ENCODE measurements at places on chromosomes 12 and 14.
A peak's percentile ranks its signal among the peaks of the same experiment; 100 is the strongest.

DNA sequence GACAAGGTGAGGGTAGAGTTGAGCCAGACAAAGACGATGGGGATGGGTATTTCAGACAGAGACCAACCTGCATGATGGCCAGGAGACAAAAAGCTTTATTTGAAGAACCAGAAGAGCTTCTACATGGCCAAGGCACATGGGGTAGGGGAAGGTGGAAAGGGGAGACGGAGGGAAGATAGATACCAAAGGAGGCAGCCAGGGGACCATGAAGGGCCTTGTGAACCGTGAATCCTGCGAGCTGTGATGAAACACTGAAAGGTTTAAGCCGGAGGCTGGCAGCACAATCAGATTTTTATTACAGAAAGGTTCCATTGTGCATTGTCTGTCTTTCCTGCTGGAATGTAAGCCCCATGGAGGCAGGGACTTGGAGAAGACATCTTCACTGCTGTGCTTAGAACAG, 72.4 kb downstream of the PLXNC1 start:
- peak; percentile 13 for DNase-seq

DNA sequence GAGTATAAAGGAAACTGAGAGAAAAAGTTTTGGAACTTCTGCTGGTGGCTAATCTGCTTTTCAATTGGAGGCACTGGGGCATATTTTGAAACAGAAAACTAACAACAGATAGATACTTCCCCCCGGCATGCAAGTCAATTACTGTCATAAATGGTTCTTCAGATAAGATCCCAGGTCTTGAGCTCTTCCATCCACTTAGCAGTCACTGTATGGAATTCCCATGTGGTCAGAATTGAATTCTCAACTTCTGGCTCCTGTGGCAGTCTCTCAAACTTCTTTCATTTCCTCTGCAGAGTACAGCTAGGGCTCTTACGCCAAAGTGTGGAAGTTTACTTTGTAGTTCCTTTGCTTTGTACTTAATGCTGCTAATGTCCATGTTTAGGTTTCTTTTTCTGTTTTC, 452.2 kb downstream of the IPO8 start:
- DNase-seq: no peak

DNA sequence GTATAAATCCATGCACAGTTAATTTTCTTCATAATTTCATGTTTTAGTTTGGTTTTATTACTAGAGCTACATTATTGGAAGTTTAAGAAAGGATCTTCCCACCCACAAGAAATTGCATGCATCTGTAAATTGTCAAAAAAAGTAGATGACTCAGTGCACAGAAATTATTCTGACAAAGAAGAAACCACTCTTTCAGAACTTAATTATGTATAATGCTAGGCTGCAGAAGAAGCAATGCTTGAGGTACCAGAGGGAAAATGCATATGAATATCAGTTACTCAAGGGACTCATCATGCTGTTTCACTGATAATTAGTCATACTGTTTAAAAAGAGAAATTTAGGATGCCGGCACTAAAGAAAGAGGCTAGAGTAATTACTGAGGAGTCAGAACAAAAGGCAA, 147.0 kb downstream of the SLC16A7 start:
- no peak for DNase-seq

GRCh38 chr12:2803635-2804392, 8.7 kb upstream of the ITFG2 start:
- no peak for DNase-seq

DNA sequence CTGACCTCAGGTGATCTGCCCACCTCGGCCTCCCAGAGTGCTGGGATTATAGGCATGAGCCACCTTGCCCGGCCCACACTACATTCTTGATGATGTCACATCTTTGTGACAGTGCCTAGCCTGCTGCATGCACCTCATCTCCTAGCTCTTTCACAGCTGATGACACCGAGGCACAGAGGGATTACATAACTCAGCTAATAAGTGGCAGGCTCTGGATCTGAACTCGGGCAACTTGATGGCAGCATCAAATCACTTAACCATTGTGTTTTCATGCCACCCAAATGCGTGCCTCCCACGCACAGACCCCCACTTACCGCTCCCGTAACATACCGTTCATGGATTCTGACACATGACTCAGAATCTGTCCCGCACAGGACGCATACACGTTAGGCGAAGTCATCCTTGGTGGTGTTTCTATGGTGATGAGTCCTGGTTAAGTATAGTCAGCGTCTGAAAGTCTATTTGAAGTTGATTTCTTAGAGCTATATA, 7.4 kb downstream of the TMEM120B start:
- DNase-seq: no peak

DNA sequence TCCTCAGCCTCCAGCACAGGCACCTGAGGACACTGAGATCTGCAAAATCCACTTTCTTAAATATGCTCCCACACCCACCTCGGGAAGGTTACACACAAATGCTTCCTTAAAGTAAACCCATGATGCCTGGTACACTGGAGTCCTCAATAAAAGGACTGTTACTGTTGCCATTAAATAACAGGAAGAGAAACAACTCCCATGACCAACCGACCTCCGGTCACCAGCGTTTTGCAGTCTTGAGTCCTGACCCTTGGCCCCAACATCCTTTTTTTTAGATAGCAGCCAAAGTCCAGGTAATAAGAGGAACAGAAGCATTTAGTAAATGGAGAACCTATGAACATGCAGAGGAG, 42.4 kb downstream of the ITPK1 start:
- DNase-seq: no peak

- DNase-seq: no peak
These were observed 62.2 kb downstream of the TECPR2 start for GRCh38 chr14:102424923-102425322.

DNA sequence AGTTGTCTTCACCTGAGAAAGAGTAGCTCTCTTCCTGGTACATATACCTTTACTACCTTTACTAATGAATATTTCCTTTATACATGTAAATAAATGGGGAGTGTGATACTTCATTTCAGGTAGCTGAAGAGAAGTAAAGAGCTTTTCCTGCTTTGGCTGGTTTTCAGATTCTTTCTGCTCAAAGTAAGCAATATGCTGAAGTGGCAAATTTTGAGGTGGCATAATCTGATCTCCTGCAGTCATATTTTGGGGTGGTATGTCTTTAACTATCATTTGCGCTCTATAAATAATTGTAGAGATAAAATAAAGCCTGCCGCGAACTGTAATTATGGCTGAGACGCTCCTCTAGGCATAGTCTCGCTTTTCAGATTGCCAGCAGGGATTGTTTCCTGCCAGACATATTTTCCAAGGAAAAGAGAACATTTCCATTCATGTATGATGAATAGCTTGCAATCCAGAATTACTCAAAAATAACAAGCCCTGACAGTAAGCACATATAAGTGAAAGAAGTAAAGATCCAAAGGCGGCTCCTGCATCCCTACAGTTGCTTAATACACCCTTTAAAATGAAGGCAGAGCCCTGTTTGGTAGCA, 200.7 kb downstream of the C12orf50 start:
- DNase-seq: no peak

DNA sequence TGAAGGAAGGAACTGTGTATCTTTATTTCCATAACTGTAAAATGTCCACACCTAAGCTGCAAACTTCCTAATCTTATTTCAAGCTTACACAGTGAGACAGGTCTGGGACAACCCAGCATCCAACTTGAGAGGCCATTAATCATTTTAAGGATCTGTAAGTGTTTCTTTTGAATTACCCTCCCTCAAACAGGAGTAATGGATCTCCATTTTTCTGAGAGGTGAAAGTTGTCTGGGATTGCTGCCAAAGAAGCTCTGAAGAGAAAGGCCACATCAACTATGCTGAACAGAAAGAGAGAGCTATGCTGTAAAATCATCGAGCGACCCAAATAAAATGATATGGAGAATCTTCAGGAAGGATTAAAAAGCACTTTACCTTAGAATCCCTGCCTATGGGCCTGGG, 131.7 kb upstream of the CPNE8 start:
- no peak for DNase-seq

DNA sequence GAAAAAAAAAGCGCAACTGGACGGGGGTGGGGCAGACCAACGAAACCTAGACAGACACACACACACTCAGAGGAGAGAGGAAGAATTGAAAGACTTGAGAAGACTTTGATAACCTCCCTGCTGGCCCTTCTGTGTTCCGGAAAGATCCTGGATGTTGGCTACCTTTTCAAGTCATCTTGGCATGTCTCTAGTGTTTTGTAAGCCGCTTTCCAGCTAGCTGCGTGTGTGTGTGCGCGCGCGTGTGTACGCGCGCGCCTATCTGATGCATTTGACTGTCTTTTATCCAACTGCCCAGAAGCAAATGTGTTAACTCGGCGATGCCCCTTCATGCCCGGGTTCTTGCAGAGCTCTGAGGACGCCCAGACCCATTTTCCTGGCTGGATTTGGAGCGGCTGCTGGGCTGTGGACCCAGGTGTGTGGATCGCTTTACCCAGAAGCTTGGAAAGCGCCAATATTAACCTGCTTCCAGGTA, 664 bp downstream of the LRFN5 start:
- no peak for DNase-seq

- no peak for DNase-seq
These were observed 62.7 kb downstream of the ERH start for GRCh38 chr14:69335371-69335771.

GRCh38 chr12:122840580-122841513, 5.6 kb downstream of the HIP1R start:
- DNase-seq: no peak

GRCh38 chr12:69679119-69679518, 20.0 kb downstream of the BEST3 start:
- DNase-seq: no peak

DNA sequence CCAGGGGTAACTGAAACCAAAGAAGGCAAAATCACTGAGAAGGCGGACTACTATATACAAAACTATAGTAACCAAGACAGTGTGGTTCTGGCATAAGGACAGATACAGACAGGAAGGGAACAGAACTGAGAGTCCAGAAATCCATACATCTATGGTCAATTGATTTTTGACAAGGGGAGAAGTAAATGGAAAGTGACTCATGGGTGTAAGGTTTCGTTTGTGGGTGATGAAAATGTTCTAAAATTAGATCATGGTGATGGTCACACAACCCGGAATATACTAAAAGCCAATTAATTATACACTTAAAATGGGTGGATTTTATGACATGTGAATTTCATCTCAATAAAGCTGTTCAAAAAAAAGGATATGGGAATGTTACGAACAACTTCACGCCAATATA, 18.7 kb downstream of the ANGEL1 start:
- DNase-seq: no peak

DNA sequence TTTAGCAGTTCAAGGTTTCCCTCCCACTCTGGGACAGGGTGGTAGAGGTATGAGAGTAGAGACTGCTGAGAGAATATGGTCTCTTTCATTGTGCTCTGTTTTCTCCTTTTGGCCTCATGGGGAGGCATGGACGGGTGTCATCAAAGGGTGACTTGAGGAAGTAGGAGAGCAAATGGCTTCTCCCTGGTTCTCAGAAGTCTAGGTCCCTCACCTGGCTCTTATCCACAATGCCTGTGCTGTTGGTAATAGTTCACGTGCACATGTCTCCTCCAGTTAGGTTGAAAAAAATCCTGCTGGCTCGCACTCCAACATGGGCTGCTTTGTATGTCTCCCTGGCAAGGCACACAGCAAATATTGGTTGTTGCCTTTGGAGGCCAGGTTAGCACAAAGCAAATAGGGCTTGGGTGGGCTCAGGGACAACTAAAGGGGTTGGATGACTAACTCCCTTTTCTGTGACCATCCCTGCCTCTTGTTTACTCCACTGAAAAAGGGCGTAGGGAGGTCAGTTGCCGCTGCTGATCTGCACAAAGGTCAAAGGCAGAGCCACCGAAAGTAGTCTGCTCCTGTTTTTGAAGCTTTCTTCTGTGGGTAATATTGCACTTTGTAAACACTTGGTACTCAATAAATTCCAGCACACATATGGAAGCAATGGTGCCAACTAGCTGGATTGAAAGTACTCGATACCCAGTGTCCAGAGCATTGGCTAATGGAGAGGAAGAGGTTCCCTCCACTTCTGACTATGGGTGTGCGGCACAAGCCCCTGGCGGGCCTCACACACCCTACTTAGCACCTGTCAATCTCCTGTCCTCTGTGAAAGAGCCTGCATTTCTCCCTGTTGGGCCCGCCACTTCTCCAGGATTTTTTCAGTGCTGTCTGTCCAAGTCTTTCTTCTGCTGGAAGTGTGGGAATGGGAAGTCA, 121.8 kb downstream of the SLC38A6 start:
- DNase-seq: no peak

DNA sequence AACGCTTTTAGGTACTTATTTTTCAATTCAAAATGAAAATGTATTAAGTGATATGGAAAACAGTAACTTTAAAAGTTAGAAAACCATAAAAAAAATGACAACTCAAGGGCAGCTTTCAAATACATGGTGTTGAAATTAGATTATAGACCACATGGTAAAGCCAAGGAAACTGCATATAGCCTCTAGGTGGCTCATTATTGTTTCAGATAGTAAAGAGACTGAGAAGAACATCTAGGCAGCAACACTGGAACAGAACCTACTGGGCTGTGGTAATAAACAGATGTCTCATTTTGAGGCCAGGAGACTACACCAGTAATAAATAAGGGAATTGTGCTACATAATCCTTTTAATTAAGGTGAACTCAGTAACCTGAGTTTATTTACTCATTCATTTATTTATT, 13.0 kb downstream of the FBXO33 start:
- no peak for DNase-seq

- no peak for DNase-seq
These were observed 973.3 kb upstream of the TMEM132C start for GRCh38 chr12:127293507-127294310.

DNA sequence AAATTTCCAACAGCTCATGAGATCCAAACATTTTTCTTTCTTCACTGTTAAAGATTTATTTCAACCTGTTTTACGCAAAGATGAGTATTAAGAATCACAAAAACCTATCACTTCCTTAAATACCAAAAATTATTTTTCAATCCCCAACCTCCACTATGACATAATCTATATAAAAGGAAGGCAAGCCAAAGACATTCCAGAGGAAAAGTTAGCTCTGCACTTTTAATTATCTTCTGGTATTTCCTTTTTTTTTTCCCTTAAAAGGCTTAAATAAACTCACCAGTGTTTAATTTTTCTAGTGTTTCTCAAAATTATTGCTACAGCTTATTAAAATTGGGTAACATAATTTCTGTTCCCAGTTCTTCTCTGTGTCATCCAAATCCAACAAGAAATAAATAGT, 75.9 kb downstream of the BMP4 start:
- no peak for DNase-seq

GRCh38 chr12:132761032-132761920, at the start of gene ANKLE2:
TSS of gene ANKLE2 (minus strand) at chr12:132761832. CDS start at chr12:132761798, 34 bp downstream.
- DNase-seq: peak; percentile 54

GRCh38 chr14:54589843-54590242, 22.9 kb downstream of the SAMD4A start:
- DNase-seq: no peak

DNA sequence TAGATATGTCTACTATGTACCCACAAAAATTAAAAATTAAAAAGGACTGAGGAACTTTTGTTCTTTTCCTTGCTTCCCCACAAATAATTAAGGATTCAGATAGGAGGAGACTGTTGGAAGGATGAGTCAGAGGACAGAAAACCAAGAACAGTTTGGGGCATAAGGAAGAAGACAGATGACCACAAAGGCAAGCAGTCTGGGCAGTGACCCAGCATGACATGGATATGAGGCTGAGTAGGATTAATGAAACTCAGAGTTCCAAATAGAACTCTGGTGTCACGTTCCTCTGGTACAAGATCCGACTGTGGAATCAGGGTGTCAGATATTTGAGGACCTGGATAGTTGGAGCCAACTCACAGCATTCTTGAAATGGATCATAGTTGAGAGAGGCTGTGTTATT, 89.3 kb upstream of the SLC38A4 start:
- no peak for DNase-seq

Data from naive B cell (primary cell).